IMR-90 (cell line): ENCODE measurements at places on chromosomes 16 and 17. TPM values are rescaled to one million over a fixed set of nuclear protein-coding genes. Genes with fewer than 3 reads are reported as not detected.

C16orf96 gene
- total RNA-seq: not detected in 2 replicates

DNA sequence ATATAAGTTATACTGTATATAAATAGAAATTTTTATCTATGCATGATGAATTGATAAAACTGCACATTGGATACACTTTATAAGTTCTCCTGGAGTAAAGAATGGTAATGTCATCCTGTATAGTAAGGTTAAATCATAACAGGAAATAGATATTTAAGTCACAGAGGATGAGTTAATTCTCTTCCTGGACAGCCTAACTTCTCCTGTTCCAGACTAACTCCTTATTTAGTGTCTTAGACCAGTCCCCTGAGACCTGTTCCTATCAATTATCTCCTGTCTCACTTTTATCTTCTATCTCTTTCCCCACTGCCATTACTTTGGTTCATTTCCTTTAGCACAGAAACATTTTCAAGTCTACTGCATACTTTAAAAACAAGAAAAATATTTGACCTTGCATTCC is 46.5 kb downstream of the SSH2 start:
- peak; percentile 43 for DNase-seq

GRCh38 chr17:65918916-65919315 is 273.0 kb downstream of the CEP112 start:
- DNase-seq: no peak

GRCh38 chr16:65579050-65579449 is 457.2 kb upstream of the CDH11 start:
- no peak for DNase-seq

GRCh38 chr17:38673707-38674013 is 1.1 kb downstream of the EPOP start:
- no peak for DNase-seq

DNA sequence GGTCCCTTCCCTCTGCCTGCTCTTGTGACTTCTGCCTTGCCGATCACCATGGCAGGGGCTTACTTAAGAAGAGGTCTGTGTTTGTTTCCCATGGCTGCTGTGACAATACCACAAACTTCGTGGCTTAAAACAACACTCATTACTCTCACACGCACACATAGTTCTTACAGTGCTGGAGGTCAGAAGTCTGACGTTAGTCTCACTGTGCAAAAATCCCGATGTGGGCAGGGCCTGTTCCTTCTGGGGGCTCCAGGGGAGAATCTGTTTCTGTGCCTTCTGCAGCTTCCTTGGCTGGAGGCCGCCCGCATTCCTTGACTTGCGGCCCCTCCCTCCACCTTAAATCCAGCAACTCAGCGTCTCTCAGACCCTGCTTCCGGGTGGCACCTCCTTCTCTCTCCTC is 249.2 kb upstream of the GSE1 start:
- DNase-seq: no peak

DNA sequence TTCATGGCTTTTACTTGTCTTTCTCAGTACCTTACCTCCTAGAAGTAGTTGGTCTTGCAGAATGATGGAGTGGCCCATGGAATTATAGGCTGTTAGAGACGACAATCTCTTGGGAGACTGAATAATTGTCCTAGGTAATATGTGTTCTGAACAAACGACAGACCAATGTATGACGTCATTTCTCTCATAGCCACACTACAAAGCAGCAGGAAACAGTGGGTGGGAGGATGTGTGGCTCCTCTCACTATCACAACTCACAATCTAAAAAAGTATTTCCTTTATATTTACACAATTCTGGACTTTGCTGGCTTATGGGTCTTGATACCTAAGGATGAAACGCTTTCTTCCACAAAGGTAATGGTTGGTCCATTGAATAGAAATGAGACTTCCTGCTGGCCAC is 183.9 kb downstream of the TOX3 start:
- DNase-seq: no peak

GRCh38 chr17:41666237-41666641 is 22.4 kb upstream of the EIF1 start:
- peak; percentile 78 for DNase-seq

DNA sequence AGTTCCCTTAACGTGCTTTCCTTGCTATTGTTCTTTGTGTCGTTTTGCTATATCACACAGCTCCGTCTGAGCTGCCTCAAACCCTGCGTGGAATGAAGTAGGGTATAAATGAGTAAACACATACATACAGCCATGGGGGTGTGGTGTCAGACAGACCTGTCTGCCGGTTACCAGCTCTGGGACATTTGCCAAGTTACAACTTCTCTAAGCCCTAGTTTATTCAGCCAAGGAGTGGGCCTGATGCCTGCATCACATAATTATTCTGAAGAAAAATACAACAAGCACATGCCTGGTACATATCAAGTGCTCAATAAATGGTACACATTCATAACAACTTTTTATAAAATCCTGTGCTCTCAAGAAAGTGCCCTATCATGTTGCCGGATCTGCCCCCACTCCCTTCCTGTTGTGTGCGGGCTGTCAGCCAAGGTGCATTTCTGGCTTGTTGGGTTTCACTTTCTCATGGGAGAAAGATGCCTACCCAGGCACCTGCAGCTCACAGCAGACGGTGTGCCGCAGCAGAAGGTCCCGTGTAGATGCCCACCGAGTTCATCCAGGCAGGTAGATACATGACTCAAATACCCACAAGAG is 30.5 kb downstream of the SMPD3 start:
- DNase-seq: no peak

DNA sequence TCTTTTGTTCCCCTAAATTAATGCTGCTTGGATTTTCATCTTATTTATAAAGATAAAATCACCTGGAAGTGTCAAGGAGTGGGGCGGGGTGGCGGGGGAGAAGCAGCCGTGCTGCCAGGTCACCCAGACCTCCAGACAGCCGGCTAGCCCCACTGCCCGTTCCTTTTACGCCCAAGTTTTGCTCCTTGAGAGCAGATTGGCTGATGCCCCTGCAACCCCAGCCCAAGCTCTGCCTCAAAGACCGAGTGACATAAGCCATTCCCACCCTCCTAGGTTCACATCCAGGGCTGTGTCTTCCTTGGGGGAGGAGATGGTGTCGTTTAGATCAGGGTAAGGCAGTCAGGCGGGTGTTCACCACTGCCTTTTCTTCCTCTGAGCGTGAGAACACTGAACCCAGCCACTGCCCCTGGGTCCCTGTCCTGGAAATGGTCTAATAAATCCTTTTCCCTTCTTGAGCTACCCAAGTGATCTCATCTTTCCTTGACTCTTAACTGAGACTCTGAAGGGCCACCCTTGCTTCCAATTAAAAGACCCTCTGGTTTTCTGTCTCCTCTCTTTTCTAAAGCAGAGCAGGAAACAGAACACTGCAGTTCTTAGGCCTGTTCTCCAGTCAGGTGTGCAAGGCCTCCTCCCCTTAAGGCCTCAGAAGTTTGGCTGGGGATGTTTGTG is 5.7 kb downstream of the PDF start:
- no peak for DNase-seq
